ENCODE measurements at places on chromosomes 13 and 19.

DNA sequence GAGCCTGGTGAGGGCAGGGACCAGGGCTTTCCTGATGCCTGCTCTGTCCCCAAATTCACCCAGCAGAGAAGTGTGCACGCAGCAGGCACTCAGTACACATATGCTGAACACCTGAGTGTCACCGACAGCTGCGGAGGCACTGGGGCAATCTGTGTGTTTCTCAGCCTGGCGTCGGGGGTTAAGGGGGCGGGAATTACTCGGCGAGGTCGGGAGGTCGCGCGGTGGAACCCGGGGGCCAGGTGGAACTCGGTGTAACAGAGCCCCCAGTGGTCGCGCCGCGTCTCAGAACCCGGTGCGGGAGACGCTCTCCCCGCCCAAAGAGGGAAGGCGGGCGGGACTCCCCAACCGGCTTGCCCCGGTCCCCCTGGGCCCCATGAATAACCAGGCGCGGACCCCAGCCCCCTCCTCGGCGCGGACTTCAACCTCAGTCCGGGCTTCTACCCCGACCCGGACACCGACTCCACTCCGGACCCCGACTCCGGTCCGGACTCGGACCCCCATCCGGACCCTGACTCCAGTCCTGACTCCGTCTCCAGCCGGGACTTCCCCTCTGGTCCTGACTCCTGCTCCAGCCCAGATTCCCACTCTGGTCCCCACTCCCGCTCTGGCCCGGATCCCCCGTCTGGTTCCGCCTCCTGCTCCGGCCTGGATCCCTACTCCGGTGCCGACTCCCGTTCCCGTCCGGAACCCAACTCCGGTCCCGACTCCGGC, at the start of gene SELENOV:
Gene SELENOV, plus strand, starts transcription at position 300 of the 711 bp plus-strand sequence. Its CDS starts 74 bp downstream, at position 374.
- DNase-seq, result no peak

- DNase-seq, result no peak
Observed at GRCh38 chr13:106213028-106213757, 322.3 kb downstream of the EFNB2 start.

DNA sequence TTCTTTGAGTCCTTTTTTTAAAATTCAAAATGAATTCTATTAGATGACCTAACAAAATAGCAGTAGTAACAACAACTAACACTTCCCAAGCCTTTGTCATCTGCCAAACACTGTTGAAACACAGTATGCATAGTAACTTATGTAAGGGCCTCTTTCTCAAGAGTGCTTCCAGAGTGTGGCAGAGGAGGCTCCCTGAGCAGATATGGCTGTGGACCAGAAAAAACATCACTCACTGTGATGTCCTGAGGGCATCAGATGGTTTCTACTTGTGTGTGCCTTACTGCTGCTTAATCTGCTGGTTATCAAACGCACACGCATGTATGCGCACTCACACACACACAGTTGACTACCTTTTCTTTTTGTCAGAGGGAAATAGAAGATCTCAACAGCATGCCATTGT, 110.8 kb downstream of the DLEU7 start:
- no peak for DNase-seq

DNA sequence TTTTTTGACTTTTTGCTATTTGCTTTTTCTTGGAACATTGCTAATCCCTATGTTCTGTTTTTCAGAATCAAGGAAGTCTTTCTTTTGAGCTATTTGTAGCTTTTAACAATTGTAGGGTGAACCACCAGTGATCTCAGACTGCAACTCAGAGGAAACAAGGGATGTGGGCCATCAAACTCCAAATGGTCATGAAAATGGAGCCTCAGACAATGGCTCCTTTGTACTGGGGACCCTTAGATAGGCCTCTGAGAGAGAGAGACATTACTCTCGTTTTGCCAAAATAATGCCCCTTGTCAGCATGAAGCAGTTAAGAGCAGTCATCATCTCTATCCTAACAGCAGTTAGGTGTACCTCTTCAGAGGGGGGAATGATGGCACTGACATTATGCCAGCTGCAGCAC, 56.4 kb upstream of the GJB6 start:
- DNase-seq, result no peak

DNA sequence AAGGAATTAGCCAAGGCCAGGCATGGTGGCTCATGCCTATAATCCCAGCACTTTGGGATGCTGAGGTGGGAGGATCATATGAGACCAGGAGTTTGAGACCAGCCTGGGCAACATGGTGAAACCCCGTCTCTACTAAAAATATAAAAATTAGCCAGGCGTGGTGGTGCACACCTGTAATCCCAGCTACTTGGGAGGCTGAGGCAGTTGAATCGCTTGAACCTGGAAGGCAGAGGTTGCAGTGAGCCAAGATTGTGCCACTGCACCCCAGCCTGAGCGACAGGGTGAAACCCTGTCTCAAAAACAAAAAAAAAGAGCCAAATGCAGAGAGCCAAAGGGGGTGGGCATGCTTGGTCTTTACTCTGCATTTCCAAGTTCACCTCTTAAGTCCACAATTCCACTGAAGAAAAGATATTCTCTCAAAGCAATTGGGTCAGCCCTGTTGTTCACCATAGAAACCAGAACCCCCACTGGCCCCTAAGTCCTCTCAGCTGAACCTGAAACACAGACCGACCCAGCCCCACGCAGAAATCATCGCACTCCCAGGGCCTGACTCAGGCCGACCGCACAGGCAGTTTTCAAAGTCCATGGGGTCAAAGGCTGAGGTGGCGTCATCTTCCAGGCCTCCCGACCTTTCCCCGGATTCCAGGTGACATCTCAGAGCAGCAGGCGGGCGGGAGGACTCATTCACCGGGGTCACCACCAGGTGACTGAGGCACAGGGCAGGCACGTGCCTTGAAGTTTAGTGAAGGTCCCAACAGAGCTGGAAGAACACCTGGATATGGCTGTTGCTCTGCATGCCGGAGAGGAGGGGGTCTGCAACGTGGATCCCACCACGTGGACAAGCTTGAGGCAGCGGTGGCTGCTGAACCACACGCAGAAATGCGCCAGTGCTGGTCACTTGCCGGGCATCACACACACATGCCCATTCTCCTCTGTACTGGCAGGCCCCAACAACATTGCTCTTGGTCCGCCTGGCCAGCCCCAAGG, 33.1 kb downstream of the SLC25A42 start:
- DNase-seq, result peak; percentile 58

DNA sequence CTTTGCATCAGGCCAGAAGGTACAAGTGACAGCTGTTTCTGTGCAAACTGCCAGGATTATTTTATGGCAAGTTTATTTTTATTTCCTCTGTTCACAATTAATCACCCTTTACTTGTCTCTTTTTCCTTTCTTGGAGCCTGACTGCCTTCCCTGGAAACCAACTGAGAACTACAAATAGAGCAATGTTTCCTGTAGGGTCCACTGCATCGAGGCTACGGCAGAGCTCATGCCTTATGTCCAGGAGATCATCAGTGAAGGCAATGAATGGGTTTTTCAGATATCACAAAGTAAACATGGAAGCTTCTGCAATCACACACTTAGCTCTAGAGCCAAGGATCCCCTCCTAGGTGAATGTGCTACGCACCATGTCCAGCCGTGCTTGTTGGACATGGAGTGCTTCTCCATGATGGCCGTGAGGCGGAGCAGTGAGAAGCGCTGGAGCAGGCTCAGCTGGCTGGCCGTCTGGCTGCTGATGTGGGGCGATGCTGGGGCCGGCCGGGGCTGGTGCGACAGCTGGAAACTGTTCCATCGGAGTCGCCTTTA, 110.9 kb downstream of the KL start:
- DNase-seq, result no peak

GRCh38 chr13:90445179-90445578, 902.3 kb upstream of the MIR17HG start:
- DNase-seq, result peak; percentile 54

DNA sequence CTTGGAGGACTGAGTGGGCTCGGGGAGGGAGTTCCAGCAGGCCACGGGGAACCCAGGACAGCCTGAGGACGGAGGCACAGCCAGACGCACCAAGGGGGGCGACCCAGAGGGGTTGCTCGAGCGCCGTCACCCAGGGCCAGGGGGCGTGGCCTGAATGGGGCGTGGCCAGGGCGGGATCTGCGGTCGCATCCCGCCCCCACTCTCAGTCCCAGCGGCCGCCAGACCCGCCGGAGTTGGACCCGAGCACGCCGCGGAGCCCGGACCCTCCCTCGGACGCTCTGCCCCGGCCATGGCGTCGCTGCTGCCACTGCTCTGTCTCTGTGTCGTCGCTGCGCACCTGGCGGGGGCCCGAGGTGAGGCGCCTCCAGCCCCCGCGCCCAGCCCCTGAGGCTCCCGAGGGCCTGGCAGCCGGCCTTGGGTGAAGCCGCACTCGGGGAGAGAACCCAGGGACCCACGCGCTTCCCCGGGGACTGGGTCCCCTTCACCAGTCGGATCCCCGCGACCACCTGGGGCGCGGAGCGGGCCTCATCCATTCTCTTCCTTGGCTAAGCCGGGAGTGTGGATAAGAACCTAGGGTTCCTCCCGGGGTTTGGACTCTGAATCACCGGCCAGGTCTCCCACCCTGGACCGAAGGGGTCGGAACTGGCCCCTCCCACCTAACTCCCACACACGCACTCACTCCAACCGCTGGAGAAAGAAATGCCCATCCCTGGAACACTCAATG, at the start of gene CILP2:
Gene CILP2, plus strand, starts transcription at position 205 of the 724 bp plus-strand sequence. Its CDS starts 85 bp downstream, at position 290.
- DNase-seq, result no peak

- DNase-seq, result no peak
Observed at GRCh38 chr19:38699027-38699346, 45.3 kb downstream of the CAPN12 start.

DNA sequence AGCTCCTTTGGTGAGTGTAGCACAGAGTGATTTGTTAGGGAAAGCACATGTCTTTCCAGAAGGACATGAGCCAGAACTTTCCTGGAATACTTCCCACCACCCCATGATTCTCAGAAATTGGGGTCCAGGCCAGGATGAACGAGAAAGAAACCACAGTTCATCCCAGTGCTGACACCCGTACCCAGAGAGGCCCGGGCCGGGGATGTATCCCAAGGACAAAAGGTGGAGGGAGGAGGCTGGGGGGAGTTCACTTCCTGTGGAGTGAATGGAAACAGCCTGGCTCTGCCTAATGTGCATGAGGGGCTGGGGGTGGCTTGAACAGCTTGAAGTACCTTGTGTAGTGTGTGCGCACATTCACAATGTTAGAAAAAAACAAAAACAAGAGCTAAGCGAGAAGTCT, 47.5 kb downstream of the CDADC1 start:
- no peak for DNase-seq

- DNase-seq, result no peak
Observed at GRCh38 chr13:109151255-109151654, 521.8 kb downstream of the MYO16 start.

- DNase-seq, result no peak
Observed at GRCh38 chr19:18596752-18597157, 8.2 kb downstream of the REX1BD start.

GRCh38 chr19:5054551-5055456, 85.9 kb downstream of the KDM4B start:
- DNase-seq, result no peak

- DNase-seq, result no peak
Observed at GRCh38 chr19:4241824-4242430, 5.0 kb upstream of the YJU2 start.

GRCh38 chr13:44449999-44450821, 76.6 kb downstream of the SERP2 start:
- no peak for DNase-seq

DNA sequence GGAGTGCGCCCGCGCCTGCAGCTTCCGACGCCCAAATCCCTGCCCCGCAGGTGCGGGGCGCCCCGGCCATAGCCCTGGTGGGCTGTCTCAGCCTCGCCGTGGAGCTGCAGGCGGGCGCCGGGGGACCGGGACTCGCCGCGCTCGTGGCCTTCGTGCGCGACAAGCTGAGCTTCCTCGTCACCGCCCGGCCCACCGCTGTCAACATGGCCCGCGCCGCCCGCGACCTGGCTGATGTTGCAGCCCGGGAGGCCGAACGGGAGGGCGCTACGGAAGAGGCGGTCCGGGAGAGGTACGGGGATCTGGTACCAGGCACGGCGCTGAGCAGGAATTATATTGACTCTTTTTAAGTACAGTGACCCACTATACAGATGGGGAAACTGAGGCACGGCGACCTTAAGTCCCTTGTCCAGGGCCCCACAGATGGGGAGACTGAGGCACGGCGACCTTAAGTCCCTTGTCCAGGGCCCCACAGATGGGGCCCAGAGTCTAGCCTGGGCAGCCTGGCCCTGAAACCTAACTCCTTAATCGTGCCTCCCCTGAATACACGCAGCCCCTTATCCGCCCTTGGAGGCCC, 586 bp downstream of the MRI1 start:
- DNase-seq, result no peak

DNA sequence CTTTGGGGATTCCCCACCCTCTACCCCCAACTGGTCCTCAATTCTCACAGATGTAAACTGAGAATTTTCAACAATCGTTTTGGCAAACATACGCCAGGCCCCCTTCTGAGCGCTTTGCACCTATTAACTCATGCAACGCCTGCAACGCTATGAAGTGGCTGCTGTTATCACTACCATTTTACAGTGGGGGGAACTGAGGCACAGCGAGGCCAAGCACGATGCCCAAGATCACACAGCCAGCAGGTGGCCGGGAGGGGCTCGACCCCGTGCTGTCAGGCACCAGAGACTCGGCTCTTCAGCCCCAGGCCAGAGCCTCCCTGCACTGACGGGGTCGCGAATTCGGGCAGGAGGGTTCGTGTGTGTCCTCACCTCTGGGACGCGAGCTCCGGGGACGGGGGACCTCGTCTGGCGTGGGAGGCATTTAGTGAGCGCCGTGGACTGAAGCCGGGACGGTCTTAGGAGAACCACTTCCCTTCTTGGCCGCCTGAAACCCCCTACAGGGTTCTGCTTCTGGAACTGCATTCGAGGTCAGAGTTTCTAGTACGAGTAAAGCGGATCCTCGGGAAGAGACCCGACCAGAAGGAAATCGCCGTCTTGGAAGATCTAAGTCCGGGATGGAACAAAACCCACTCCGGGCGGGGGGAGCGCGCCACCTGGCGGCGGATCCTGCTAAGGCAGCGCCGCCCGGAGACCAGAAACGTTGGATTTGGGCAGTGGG, 21.0 kb downstream of the ZNF114 start:
- DNase-seq, result peak; percentile 76

DNA sequence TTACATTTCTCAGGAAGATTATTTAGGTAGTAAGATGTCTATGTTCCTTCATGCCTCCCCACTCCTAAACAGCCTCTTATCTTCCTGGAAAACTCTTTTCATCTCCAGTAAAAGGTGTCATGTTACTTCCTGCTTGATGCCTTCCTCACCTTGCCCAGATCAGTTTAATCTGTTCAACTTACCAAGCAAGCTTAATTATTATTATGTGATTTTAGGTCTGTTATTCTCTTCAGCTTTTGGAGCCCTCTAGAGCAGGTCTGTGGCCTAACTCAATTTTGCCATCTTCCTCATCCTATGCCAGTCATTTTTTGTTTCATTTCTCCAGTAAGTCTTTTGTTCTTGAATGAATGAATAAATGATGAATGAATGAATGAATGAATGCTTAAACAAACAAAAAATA, 528.4 kb downstream of the DCT start:
- DNase-seq, result no peak

- DNase-seq, result no peak
Observed at GRCh38 chr13:36329361-36329760, 16.8 kb downstream of the SPART start.
